ENCODE measurements at places on chromosomes 5 and 9.

DNA sequence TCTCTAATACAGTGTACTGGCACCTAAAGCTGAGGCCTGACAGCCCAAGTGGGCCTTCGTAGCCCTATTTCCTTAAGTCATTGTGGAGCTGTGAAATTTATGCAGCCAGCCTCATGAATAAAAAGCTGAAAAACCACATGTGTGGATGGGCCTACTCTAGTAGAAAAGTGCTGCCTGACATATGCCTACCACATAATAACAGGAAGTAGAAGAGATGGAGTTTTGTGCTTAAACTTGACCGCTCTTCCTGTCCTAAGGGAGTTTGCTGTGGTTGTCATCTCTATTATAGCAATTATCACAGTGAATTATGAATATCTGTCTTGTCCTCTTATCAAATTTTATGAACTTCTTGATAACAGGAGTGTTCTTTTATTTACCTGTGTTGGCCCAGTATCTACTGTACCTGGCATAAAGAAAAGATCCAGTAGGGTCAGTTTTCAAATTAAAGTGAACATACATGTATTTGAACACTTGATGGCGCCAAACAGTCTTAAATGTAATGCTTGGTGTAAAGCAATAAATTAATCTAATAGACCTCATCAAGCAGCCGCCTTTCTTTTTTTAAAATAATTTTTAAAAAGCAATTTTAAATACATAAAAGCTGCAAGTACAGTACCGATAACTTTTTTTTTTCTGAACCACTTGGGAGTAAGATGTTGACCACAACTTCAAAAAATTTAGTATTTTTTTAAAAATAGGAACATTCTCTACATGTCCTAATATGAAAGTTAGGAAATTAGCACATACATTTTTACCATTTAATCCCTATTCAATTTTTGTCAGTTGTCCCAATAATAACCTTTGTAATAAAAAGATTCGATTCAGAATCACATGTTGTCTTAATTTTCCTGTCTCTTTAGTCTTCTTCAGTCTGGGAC is 51.0 kb downstream of the FKTN start:
- no peak for DNase-seq

- no peak for DNase-seq
Measured at GRCh38 chr9:17191082-17191481, 56.2 kb downstream of the CNTLN start.

GRCh38 chr5:40551496-40552491 is 127.9 kb upstream of the PTGER4 start:
- DNase-seq, result no peak

DNA sequence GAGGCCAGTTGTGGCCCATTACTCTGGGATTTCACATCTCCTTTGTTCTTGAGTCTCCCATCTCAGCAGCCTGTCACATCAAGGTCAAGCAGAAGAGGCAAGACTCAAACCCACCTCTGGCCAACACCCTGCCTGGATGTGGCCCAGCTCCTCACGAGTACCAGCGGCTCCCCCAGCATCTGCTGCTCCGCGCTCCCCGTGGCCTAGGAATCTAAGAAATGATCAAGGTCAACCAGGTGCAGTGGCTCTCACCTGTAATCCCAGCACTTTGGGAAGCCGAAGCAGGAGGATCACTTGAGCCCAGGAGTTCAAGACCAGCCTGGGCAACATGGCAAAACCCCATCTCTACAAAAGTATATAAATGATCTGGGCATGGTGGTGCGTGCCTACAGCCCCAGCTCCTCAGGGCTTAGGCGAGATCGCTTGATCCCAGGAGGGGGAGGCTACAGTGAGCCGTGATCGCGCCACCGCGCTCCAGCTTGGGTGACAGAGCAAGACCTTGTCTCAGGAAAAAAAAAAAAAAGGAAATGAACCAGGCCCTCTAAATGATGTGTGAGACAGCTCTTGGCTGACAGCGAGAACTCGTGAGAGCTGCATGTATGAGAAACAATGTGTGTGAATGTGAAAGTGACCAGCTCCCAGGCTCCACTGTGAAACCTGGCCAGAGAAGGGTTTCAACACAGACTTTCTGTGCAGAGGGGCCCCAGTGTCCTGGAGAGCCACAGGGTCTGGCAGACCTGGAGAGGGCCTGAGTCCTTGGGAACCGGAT is 61.6 kb upstream of the ANGPTL2 start:
- no peak for DNase-seq

GRCh38 chr5:159489779-159490178 is 159.5 kb upstream of the IL12B start:
- no peak for DNase-seq

DNA sequence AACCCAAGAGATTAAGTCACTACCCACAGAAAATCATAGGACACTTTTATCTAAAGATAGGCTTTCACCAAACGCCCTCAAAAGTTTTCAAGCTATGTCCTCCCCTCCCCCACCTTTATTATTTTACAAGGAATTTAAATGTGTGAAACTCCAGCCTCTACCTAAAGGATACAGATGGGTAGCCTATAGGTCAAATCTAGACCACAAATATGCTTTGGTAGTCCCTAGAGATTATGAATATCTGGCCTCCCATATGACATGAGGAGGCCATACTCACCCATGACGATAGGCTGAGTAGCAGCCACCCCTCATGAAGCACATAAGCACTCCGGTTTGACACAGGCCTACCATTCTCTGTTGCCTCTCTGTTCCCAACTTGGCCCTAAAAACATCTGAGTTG is 11.9 kb downstream of the SIL1 start:
- DNase-seq, result no peak

- DNase-seq, result no peak
Measured at GRCh38 chr9:116090030-116090770, 63.4 kb upstream of the PAPPA start.

DNA sequence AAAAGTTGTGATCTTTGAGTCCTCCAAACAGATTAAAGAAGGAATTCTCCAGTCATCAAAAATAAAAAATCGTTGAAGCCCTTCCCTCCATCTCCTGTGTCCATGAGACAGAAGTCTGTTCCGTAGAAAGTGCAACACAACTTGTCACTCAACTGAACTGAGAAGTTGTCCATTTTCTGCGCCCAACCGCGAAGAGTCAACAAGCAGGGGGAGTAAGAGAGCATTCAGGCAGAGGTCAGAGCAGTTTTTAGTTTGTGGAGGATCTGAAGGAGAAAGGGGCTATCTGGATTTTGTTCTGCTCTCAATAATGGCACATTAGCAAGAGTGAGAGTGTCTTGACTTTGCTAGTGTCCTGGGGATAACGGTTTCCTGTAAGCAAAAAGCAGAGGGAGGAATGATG is 303.9 kb downstream of the ICE1 start:
- DNase-seq, result no peak

DNA sequence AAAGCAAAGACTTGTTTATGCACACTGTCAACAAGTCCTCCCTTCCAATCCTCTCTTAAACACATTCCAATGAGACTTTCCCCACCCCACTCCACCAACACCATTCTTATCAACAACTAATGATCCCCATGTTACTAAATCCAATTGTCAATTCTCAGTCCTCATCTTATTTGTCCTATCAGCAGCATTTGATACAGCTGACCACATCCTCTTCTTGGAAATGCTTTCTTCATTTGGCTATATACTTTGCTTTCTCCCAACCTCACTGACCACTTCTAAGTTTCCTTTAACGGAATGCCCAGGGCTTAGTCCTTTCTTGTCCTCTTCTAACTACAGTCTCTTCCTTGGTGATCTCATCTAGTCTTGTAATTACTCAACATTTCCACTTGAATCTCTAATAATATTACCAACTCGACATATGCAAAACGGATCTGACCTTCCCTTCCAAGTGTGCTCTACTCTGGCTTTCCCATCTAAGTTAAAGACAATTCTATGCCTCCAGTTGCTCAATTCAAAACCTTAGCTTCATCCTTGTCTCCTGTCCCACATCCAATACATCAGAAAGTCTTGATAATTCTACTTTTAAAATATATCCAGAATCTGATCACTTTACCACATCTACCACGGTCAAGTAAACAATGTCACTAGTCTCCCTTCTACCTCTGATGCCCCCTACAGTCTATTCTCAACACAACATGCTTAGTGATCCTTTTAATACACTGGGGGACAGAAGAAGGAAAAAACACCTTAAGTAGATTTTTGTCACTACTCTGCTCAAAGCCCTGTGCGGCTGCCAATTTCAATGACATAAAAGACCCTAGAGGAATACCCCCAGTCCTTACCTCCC is 25.5 kb downstream of the AGTPBP1 start:
- no peak for DNase-seq

DNA sequence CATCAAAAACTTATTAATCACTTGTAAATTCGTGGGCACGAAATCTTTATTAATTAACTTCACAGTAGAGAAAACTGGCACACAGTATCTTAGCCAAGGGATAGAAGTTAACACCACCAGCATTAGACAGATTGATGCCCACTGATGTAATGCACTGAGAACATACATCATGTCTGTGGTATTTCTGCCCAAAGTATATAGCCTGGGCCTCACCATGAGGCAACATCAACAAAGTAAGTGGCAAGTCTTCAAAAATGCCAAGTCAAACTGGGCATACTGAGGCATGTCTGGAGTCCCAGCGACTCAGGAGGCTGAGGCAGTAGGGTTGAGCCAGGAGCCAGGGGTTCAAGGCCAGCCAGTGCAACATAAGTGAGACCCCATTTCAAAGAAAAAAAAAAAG is 79.5 kb downstream of the GLIS3 start:
- no peak for DNase-seq

- no peak for DNase-seq
Measured at GRCh38 chr5:140023611-140024191, 19.4 kb downstream of the NRG2 start.

- DNase-seq, result no peak
Measured at GRCh38 chr5:78377056-78377717, 16.8 kb downstream of the SCAMP1 start.

DNA sequence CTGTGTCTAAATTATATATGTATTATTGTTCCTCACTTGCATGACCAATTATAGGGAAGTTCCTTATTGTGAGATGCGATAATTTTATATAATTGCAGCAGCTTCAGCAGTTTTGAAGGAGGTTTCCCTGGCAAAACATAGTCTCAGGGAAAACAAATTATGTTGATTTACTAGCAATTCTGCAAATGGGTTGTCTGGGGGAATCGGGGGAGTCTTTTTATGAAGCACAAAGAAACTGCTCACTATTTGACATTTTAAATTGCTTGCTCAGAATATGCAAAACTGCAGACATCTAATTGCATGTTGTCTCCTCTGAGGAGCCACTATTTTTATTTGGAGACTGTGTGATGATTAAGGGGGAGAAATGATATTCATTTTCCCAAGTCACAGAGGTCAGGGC is 361.6 kb downstream of the YTHDC2 start:
- no peak for DNase-seq

- no peak for DNase-seq
Measured at GRCh38 chr9:100933656-100934055, 94.9 kb upstream of the PLPPR1 start.

DNA sequence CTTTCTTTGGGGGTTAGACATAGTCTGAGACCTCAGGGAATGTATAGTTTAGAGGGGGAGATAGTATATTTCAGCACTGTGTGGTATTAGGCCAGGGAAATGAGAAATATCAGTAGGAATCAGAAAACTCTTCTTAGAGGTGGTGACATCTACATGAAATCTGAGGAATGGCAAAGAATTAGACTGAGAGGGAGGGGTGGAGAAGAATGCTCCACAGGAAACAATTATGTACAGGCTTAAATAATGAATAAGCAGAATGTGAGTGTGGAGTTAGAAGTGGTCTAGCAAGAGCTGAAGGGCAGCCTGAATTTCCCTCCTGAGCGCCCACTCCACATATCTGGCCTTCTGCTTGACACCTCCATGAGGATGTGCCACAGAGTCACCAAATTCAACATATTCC is 3.6 kb upstream of the MACIR start:
- no peak for DNase-seq

DNA sequence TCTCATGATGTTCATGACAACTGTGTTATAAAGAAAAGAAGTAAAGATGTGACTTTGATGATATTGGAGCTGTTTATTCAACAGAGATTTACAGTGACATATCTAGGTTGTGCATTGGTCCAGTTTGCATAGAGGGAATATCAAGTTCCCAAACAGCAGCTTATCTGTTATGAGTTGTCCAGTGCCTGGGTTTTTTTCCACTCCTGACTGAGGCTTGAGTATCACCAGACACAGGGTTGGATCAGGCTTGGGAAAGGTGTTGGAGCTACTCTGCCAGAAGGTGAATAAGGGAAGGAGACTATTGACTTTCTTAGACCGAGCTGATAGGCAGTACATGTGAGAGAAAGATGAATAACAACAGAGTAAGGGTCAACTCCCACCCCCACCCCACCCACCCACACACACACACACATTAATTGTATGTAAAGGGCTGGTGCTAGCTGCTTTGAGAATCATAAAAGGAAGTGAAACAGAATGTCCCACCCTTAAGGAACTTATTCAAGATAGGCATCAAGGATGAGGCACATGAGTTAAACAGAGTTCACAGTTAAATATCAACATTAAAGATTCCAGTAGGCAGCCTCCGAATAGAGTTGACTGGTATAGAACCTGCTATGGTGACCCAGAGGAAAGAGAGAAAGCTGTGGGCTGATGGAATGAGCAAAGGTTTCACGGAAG is 33.0 kb upstream of the RASGRF2 start:
- no peak for DNase-seq

DNA sequence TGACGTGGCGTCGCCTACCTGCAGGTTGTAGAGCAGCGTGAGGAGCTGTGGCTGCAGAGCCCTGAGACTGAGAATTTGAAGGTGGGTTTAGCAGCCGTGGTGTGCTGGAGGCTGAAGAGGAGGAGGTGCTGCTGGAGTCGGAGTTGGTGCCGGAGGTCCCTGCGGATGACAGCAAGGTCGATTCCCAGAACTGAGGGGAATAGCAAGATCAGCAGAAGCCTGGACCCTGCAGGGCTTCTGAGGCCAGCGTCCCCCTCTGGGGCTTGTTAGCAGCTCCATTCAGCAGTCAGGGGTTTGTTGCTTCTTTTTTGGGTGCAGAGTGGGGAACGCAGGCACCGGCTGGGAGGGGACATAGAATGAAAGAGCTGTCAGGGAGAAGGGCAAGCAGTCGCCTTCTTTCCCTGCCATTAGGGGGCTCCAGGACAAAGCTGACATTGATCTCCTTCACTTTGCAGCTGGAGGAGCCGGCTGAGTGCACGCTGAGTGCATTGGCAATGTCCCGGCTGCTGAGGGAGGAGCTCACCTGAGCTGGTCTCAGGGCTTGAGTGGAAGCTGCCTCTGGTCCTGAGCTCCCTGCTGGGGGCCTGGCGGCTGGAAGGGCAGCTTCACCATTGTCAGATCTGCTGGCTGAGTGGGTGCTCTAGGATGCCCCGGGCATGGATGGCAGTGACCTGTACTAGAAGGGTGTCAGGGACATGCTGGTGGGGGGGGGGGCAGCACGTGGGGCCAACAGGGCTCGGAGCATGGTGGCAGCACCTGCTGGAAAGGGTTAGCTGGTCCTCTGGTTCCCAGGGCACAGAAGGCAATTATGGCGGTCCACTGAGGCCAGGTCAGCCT is 20.8 kb downstream of the OBP2B start:
- DNase-seq, result no peak

- DNase-seq, result no peak
Measured at GRCh38 chr5:79200573-79201183, 35.3 kb upstream of the JMY start.

GRCh38 chr5:135007305-135007704 is 26.7 kb downstream of the PITX1 start:
- no peak for DNase-seq

- no peak for DNase-seq
Measured at GRCh38 chr9:99127356-99128132, 22.6 kb downstream of the TGFBR1 start.
